ENCODE measurements at places on chromosomes 1 and 21.

DNA sequence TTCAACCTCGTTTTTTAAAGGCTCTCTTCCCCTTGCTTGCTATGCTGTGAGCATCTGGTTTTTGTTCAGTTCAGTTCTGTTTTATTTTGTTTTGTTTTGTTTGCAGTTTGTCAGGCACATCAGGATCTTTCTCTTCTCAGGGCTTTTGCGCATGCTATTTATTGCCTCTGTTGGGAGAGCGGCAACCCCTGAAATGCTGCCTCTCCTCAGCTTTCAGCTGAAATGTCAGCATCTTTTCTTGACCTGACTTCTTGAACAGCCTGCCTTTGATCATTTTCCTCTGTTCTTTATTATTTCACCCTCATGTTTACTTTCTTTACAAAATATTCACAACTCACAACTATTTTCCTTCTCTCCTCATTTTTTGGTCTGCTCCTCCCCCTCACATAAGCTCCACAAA is 50.4 kb upstream of the RC3H1 start:
- no peak for DNase-seq

- DNase-seq: no peak
Measured at GRCh38 chr1:5597171-5597850, 394.9 kb downstream of the NPHP4 start.

GRCh38 chr1:14511166-14511680 is 87.3 kb upstream of the KAZN start:
- DNase-seq: no peak

GRCh38 chr1:213260311-213261075 is 209.5 kb downstream of the RPS6KC1 start:
- DNase-seq: no peak

DNA sequence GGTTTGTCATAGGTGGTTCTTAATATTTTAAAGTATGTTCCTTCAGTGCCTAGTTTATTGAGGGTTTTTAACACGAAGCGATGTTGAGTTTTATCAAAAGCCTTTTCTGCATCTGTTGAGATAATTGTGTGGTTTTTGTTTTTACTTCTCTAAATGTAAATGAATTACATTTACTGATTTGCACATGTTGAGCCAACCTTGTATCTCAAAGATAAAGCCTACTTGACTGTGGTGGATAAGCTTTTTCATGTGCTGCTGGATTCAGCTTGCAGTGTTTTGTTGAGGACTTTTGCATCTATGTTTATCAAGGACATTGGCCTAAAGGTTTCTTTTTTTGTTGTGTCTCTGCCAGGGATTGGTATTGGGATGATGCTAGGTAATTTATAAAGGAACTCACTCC is 142.5 kb downstream of the PRDM2 start:
- DNase-seq: no peak

DNA sequence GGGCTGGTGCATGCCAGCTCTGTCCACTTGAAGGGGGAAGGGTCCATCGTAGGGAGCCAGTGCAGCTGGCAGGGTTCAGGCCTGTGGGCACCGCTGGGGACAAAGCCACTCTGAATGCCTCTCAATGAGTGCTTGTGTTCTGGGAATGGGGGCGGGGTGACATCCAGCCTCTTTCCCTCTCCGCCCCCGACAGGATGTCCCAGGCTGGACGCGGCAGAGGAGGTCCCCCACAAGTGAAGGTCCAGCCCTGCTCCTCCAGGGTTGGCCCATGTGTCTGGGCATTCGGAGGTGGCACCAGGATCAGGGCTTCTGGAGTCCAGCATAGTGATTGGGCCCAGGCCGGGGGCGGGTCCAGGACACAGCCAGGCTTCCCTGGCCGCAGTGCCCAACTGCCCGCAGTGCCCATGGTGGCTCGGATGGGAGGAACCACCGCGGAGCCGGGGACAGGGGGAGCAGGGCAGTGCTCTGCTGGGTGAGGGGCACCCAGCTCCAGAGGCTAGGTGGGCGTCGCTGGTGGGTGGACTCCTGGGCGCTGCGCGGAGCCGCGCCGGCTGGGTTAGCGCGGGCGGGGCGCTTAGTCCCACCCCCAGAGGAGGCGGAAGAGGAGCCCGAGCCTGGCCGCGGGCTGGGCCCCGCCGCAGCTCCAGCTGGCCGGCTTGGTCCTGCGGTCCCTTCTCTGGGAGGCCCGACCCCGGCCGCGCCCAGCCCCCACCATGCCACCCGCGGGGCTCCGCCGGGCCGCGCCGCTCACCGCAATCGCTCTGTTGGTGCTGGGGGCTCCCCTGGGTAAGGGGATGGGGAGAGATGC is at the start of gene SHISA4:
Gene SHISA4, plus strand, starts transcription at position 617 of the 808 bp plus-strand sequence. Its CDS starts 97 bp downstream, at position 714.
- DNase-seq: no peak

All from GM18507 (cell line).